ENCODE measurements at places on chromosomes 12 and 14.

DNA sequence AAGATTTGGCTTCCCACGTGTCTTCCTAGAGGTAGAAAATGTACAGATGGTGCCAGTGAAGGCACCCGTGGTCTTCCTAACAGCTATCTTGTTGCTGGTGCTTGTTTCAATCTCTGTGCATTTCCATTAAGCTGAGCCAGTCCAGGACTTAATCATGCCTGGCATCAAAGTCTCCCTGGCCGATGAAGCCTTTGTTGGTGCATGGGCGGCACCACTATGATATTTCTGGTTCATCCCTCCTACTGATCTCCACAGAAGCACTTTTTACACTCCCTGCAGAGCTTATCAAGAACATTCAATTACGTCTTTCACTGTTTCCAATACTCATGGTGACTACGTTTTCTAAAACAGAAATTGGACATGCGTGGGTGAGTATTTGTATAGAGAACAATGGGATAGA, 128.4 kb downstream of the TTC8 start:
- no peak for DNase-seq

- no peak for DNase-seq
Measured at GRCh38 chr14:44151130-44151820, 355.8 kb downstream of the FSCB start.

GRCh38 chr14:39673270-39673711, 241.1 kb upstream of the FBXO33 start:
- DNase-seq = no peak

DNA sequence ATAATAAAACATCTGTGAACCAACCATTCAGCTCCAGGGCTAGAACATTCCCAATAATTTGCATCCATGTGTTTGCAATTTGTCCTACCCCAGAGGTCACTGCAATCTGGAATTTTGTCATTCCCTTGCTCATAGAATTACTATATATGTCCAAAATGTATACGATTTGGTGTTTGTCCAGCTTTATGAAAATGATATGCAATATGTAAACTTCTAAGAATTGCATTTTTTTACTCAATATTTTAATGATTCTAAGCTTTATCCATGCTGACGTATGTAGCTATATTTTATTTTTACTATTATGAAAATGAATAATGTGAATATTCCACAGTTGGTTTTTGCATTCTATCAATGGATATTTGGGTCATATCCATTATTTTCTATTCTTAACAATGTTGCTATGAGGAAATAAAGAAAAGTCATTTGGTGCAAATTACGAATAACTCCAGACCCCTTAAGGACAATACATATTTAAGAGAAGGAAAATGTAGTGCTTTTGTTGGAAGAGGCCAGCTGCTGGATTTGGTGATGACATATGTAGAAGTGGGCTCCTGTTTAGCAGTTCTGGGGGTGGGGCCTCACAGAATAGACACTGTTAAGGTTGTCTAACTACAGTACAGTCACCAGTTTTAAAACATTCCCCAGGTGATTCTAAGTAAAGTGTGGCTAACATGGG, 139.4 kb downstream of the SLC38A4 start:
- DNase-seq = no peak

DNA sequence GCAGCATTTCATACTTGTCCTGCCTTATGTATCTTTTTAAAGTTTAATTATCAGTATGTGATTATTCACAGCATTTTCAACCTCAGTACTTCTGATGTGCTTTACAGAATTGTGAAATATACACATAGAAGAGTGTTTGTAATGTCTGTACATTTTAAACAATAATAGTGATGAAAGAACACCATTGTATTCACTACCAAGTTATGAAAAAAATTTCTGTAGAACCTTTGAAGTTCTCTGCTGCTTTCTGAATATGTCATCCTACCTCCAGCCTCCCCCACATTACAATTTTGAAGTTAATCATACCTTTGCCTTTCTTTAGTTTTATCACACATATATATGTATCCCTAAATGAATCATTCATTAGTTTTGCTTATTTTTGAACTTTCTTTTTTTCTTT, 24.8 kb downstream of the FRMD6 start:
- no peak for DNase-seq

DNA sequence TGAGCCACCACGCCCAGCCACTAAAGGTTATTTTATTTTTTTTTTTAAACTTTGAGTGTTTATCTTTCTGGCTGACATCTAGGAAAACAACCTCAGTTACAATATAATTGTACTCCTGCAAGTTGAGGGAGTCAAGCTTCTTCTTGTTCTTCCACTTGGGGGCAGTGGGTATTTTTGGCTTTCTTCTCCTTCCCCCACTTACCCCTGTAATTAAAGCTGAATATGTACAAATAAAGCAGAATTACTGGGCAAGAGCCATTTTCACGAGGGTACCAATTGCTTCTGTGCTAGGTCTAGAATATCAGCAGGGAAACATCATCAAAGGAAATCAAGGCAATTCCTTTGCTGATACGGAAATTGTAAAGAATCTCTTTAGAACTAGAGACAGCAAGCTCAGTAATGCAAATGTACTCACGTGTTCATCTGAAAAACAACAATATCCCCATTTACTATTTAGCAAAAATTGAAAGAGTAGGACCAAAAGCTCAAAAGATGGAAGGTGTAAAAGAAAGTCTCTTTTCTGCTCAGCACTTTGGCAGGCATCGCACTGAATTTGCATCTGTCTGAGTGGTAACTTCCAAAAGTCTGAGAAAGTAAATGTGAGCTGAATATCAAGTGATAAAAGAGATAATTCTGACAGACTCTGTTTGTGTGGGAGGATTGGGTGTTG, 72.8 kb downstream of the TAOK3 start:
- DNase-seq = no peak

DNA sequence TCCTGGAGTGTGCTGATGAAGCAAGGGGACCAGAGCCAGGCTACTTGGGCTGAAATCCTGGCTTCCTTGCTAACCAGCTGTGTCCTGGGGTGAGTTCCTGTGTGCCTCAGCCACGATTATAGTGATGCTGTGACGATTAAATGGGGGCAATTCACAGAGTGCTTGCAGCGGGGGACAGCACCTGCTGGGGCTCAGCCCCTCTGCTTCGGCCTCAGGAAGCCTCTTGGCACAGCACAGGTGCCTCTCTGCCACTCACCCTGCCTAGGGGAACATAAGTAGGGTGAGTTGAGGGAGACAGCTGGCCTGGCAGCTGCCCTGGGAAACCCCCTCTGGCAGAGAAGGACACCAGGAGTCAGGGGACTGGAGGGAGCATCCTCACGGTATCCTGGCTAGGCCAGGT, 9.4 kb downstream of the KRT80 start:
- DNase-seq = no peak

DNA sequence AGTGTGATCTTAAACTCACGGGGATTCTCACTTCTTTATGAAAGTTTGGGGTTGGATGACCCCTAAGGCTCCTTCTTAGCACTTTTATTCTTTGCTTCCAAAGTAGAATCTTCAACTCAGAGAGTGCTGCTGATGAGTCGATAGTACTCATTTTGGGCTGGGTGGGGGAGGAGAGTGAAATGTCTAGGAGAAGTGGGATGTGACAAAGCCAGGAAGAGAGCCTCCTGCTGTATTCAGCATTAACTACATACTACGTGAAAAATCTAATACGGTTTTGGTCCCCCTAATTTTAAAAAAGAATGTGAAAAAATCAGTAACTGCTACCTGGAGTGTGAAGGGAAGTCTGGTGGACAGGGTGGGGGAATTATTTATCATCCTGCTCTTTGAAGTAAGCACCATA, 148.3 kb downstream of the SAMD4A start:
- no peak for DNase-seq

DNA sequence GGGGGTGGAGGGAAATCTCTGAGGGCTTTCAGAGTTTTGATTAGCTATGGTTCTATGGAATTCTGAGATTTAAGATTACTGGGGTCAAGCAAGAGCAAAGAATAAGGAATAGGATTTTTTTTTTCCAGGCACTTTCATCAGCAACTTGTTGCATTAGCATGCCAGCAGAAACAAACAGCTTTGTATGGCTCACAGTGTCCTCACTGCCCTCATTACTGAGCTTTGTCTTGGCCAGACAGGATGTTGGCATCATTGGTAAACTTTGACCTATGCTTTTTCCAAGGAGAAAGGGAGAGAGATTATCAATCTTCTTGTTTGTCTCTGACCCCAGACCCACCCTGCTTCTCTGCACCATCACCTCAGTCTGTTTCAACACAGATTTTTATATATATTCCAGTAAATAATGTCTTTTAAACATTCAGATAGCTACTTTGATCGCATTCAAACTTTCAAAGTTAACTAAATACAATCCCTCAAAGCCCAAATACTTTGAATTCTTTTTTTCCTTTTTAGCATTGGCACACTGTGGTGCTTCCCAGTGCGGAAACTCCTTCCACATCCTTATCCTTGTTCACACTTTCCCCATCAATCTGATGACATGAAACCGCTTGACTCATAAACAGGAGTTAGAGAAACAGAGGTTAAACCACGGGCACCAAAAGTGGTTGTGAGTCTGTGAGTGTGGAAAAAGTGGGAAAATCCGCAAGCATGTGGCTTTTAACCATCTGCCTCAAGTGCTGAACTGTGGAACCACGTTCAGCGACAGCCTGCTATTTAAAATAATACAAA, 282.2 kb upstream of the FAR2 start:
- no peak for DNase-seq

DNA sequence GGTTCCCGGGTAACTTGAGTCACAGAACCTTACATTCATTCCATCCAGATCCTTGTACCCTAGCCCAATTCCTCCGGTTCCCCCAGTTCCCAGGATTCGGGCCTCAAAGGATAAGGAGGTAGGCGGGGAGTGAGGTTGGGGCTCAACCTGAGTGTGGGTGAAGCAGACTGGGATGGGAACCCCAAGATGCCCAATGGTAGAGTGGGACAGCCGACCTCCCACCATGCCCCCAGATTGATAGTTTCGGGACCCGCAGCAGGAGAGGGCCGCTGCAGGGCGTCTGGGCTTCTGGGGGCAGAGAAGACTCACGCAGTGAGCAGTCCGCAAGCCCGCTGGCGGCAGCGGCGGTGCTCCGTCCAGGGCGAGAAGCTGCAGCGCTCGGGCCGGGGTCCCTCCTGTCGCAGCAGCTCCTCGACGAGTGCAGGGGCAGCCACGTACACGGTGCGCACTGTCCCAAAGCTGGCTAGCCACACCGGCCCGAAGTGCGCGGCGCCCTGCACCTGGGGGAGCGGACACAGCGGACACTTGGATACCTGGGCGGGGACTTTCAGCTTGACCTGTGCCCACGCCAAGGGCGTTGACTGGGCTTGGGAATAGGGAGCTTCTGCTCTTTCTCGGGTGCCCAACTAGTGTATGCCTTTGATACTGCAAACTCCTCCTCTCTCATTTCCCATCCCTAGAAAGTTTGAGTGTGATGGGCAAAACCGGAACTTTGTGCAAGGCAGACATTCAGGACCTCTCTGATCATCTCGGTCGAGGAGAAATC, 997 bp downstream of the CYP27B1 start:
- no peak for DNase-seq

DNA sequence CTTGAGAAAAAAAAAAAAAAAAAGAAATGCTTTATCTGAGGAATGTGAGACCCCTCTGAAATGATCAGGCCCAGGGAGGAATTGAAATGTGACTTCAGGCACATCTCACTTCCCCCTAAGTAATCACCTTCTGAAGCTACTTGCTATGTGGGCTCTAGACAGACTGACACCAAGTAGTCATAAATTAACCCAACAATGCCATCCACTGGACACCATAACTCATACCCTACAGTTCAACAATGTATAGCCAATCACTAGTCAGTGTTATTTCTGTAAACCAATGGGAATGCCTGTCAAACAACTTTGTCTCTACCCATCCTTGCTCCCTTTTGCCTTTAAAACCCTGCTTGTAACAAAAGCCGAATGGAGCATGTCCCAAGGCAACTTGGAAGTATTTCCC, 182.7 kb upstream of the TMPO start:
- no peak for DNase-seq

Measured in stimulated activated CD4-positive, alpha-beta T cell treated with anti-CD3 and anti-CD28 coated beads, Interleukin-1b, Interleukin-23, amount 100 ng/mL, for 24 hours (primary cell).